ENCODE measurements at places on chromosomes 1 and 21.
A peak's percentile ranks its signal among the peaks of the same experiment; 100 is the strongest.

DNA sequence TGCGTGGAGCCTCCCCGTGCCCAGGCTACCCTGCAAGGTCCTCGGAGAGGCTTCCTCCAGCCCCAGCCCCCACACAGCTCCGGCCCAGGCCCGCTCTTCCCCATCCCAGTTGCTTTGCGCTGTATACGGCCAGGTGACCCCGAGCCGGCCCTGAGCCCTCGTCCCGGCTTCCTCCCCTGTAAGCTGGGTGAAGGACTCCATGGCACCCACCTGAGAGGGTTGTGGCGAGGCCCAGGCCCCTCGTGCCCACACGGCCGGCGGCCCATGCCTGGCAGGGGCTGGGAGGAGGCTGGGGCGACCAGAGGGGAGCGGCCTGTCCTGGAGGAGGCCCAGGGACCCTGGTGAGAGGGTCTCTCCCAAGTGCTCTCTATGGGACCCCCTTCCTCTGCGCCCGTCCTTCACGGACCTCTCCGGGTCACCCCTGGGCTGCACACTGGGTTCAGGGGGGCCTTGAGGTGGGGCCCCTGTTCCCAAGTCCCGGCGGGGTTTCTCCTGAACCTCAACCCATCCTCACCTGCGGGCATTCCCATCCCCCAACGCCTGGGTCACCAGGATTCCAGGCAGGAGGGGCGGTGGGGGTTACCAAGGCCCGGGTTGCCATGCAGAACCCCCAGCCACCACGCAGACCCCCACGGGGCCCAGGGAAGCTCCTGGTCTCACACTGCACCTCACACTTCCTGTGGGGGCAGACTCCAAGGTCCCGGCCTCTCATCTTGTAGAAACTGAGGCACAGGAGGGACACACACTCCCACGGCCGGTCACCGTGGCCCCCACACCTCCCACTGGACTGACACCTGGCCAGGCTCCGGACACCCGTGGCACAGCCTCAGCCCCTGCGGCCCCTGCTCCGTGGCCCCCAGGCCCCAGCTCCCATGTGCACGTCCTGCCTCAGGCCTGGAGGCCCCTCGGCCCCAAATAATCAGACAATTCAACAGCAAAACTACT lies 25.2 kb downstream of the COL6A1 start:
- no peak for DNase-seq

DNA sequence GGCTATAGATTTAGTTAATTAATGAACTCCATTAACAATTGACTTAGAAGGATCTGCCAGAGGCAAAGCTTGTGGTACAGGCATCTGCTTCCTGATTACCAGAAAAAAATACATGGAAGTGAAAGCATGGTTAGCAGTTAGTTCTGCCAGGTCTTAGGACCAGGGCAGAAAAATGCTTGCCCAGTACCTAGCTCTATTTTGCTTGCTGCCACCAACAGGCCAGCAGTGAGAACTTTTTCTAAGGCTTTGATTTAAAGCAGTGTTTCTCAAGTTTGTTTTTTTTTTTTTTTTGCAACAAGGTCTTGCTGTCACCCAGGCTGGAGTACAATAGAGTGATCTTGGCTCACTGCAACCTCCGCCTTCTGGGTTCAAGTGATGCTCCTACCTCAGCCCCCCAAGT lies 16.4 kb upstream of the MTF1 start:
- DNase-seq, result no peak

- DNase-seq, result no peak
Observed at GRCh38 chr1:84861516-84861915, 31.5 kb downstream of the LPAR3 start.

DNA sequence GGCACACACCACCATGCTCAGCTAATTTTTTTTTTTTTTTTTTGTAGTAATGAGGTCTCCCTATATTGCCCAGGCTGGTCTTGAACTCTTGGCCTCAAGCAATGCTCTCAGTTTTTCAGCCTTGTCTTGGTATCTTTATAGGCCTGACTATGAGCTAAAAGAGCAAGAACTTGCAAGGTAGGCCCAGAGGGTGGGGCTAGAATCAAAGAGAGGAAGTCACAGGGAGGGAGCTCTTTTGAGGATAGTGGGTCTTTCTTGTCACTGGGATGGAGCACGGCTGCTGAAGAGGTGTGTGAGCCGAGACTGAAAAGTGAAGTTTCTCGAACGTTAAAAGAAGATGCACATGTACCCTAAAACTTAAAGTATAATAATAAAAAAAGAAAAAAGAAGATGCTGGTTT lies 260.0 kb upstream of the BEND5 start:
- peak; percentile 37 for DNase-seq

- DNase-seq, result no peak
Observed at GRCh38 chr1:20073256-20073655, 3.3 kb downstream of the PLA2G5 start.

- no peak for DNase-seq
Observed at GRCh38 chr1:99544328-99544727, 101.6 kb upstream of the PALMD start.

DNA sequence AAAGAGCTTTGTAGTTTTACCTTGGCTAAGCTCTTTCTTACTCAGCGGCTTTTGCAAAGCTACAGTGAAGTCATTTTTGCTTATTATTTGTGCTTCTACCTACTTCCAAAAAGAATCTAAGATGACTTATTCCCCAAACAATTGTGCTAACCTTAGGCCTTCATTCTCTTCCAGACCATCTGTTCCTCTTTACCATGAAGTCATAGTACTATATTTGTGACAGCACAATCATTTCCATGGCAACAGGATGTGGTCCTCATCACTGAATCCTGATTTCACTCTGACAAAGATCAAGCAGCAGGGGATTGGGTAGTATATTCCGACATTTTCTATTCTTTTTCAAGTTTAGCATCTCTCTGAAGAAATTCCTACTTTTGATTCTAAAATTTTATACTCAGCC lies 24.8 kb upstream of the NMNAT2 start:
- DNase-seq, result no peak

- DNase-seq, result no peak
Observed at GRCh38 chr1:232856541-232856940, 51.3 kb downstream of the MAP10 start.

- no peak for DNase-seq
Observed at GRCh38 chr1:225733254-225733653, 44.4 kb upstream of the SRP9 start.

- no peak for DNase-seq
Observed at GRCh38 chr1:8412183-8412831, 94.4 kb downstream of the SLC45A1 start.

All from D341Med (cell line).